ENCODE measurements at places on chromosomes 3 and 15. TPM values are rescaled to one million over a fixed set of nuclear protein-coding genes. Genes with fewer than 3 reads are reported as not detected.
A peak's percentile ranks its signal among the peaks of the same experiment; 100 is the strongest.

GRCh38 chr15:87850916-87851315, 405.6 kb downstream of the NTRK3 start:
- DNase-seq: no peak

DNA sequence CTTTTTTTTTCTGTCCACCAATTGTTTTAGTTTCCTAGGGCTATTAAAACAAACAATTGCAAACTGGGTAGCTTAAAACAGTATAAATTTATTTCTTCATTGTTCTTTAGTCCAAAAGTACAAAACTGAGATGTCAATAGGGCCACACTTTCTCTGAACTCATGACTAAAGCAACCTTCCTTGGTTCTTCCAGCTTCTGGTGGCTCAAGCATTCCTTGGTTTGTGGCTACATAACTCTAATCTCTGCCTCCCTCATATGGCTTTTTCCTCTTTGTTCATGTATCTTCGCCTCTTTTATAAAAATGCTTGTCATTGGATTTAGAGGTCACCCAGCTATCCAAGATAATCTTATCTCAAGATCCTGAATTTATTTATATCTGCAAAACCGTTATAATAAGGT, 914.5 kb upstream of the EPHA6 start:
- peak; percentile 6 for DNase-seq

GRCh38 chr3:128906804-128907525, 27.5 kb downstream of the ACAD9 start:
- DNase-seq: no peak

GRCh38 chr15:77810130-77810571, 177.4 kb upstream of the LINGO1 start:
- no peak for DNase-seq

GRCh38 chr3:161630794-161631193, 134.2 kb downstream of the OTOL1 start:
- no peak for DNase-seq

GRCh38 chr15:40106203-40107161, 2.2 kb downstream of the BMF start:
- DNase-seq: peak; percentile 49

DNA sequence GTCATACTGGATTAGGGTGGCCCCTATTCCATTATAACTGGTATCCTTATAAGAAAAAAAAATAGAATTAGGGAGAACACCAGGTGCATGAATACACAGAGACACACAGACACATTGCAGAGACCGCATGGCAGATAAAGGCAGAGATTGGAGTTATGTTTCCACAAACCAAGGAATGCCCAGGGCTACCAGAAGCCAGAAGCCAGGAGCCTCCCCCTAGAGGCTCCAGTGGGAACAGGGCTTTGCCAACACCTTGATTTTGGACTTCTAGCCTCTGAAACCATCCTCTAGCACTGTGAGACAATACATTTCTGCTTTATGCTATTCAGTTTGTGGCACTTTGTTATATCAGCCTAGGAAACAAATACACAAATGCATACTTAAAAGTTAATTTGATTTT, 10.4 kb downstream of the GOLM2 start:
- no peak for DNase-seq

- peak; percentile 72 for DNase-seq
Observed at GRCh38 chr15:66882251-66883020, 180.4 kb downstream of the SMAD6 start.

- peak; percentile 40 for DNase-seq
Observed at GRCh38 chr3:188860147-188860546, 311.6 kb upstream of the TPRG1 start.

- no peak for DNase-seq
Observed at GRCh38 chr3:100098784-100099070, 15.6 kb downstream of the FILIP1L start.

GRCh38 chr3:111764645-111765091, 94.4 kb upstream of the PHLDB2 start:
- DNase-seq: peak; percentile 59

DNA sequence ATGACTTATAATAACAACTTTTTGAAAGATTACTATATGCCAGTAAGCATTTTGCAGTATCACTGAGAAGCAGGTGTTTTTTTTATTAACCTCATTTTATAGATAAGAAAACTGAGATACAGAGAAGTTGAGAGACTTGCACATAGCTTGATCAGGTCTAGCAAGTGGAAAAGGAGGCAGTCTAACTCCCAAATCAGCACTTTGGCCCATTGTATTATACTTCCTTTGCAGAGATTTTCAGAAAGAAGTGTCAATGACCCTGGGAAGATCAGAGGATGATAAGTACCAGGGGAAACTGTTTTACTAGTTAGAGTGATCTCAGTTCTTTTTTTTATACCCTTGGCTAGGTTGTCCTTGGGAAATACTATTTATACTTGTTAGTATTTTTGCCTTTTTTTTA, 358.7 kb downstream of the SQOR start:
- no peak for DNase-seq

The ARPP19 gene
- 65.2 TPM for total RNA-seq

The NFKBIZ gene
- total RNA-seq: 43.0 TPM

The RAD51 gene
- total RNA-seq: 8.4 TPM

The BDH1 gene
- 3.1 TPM for total RNA-seq

The PFN2 gene
- total RNA-seq: 256 TPM

The AADACL2 gene
- total RNA-seq: not detected

The LRTM1 gene
- not detected for total RNA-seq
